ENCODE measurements at places on chromosomes 11 and 22.

GRCh38 chr11:8772571-8773519, 90.3 kb downstream of the RPL27A start:
- DNase-seq: no peak

GRCh38 chr11:83467837-83468236, 181.7 kb upstream of the CCDC90B start:
- DNase-seq: no peak

DNA sequence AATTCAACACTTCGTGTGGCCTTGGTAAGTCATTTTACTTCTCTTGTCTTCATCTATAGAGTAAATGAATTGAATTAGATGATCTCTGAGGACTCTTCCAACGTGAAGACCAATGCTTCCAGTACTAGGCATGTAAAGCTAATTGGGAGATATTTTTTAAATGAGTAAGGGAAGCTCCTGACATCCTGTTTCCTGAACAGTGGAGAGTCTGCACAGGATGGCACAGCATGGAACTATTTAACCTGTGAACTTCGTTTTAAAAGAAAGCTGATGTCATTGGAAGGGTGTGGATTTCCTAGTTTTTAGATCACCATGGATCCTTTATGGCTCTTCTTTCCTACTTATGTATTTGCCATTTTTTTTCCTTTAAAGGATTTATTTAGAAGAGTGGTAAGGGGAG, 48.4 kb upstream of the HSD17B12 start:
- DNase-seq: no peak

DNA sequence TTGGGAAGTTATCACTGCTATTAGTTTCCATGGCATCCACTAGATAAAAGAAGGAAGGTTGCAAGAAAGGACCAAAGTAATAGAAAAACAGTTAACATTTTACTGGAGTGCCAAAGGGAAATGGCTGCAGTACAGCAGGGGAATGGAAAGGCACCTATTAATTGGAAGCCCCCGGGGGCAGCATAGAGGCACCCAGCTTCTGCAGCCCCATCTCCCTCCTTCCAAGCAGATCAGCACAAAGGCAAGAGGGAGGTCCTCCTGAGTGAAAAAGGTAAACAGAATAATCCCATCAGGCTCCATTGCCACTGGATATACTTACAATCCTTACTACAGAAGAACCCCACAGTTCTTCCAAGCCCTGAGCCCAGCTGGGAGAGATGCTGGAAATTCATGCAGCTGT, 887.1 kb downstream of the DLG2 start:
- no peak for DNase-seq

DNA sequence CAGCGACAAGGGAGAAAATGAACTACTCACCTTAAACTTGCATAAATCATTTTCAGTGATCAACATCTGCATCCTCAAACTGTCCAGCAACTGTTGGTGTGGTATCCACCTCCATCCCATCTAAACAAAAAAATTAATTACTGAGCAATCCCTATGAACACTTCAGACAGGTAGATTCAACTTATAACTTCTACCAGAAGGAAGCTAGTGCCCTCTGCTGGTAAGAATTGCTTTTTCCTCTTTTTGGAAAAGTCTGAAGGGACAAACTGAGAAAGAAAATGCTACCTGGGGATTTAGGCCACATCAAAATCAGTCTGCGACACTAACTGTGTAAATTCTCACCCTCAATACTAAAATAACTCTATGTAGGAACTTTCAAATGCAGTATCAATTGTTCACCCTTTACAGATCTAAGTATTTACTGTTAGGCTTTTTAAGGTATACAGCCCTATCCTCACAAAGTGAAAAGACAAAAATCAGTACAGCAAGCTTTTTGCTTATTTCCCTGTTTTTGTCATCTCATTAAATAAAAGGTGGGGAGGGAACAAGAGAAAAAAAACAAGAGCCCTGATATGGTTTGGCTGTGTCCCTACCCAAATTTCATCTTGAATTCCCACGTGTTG, 17.9 kb downstream of the CLNS1A start:
- peak; percentile 35 for DNase-seq

GRCh38 chr11:30257058-30257457, 26.2 kb downstream of the FSHB start:
- no peak for DNase-seq

DNA sequence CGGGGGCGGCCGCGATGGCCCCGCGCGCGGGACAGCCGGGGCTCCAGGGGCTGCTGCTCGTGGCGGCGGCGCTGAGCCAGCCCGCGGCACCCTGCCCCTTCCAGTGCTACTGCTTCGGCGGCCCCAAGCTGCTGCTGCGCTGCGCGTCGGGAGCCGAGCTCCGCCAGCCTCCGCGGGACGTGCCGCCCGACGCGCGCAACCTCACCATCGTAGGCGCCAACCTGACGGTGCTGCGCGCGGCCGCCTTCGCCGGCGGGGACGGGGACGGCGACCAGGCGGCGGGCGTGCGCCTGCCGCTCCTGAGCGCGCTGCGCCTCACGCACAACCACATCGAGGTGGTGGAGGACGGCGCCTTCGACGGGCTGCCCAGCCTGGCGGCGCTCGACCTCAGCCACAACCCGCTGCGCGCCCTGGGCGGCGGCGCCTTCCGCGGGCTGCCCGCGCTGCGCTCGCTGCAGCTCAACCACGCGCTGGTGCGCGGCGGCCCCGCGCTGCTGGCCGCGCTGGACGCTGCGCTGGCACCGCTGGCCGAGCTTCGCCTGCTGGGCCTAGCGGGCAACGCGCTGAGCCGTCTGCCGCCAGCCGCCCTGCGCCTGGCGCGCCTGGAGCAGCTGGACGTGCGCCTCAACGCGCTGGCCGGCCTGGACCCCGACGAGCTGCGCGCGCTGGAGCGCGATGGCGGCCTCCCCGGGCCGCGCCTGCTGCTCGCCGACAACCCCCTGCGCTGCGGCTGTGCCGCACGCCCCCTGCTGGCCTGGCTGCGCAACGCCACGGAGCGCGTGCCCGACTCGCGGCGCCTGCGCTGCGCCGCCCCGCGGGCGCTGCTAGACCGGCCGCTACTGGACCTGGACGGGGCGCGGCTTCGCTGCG, 697 bp downstream of the TPBGL start:
- DNase-seq: peak; percentile 80

DNA sequence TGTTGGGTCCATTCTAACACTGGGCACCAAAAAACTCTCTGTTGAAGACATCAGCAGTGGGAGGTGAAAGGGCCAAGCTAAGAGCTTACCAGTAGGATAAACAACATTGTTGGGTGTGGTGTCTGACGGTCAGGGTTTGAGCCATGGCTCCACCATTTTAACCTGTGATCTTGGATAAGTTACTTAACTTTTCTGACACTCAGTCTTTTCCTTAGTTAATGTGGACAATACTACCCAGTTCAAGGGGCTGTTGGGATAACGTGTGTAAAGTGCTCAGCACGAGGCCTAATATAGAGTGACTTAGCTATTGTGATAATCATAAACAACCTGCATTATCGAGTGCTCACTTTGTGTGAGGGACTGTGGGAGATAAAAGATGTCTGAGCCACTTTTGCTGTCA, 6.1 kb downstream of the UCP3 start:
- DNase-seq: no peak

- DNase-seq: no peak
Observed at GRCh38 chr11:130637566-130637965, 189.1 kb downstream of the ADAMTS15 start.

- DNase-seq: no peak
Observed at GRCh38 chr22:39478441-39478850, 21.6 kb downstream of the MGAT3 start.

- no peak for DNase-seq
Observed at GRCh38 chr22:41659941-41660340, 28.7 kb downstream of the SNU13 start.

DNA sequence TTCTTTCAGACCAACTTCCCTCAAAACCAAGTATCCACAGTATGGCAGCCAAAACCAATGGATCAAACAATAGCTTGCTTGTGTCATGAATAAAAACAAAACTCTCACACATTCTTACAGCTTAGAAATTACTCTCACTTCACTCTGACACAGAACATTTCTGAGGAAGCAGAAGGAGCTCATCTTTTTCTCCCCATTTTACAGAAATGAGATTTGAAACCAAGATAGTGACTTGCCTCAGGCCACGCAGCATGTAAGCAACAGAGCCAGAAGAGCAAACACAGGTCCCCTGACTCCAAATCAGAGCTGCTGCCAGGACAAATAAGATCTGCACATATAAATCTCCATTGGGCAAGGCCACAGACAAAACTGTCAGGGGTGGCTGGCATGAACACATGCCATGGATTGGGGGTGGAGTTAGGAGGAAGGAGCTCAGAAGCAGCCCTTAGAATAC, 64.8 kb downstream of the RAB30 start:
- DNase-seq: no peak

DNA sequence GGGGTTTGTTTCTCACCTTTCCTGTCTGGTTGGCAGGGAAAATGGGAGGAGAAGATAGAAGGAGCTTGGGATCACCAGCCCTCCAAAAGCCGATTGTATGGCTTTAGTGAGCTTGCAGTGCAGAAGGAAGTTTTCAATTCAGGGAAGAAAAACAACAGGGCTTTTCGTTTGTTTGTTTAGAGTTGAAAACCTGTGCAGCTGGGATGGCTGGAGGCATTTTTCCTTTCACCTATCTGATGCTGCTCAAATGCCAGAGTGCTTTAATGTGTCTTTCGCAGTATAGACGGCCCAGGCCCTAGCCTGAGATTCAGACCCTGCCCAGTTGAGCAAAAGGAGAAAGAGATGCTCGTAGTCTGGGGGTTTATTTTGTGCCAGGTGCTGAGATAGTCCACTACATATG, 87.9 kb downstream of the INSC start:
- no peak for DNase-seq

DNA sequence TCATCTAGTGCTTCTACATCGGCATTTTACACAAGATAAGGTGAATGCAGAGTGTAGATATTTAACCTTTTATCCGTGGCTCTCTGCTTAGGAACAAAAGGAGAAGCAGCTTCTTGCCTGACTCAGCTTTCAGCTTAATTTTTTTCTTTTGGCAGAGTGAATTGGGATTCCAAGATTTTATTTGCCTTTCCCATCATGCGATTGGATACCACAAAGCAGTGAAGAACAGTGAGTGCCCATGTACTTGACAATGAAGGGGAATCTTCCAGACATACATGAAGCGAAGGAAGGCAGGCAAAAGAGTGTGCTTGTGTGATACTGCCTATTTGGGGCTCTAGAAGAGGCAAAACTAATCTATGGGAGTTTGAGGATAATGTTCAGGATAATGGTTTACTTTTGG, 17.0 kb upstream of the CHKA start:
- no peak for DNase-seq

DNA sequence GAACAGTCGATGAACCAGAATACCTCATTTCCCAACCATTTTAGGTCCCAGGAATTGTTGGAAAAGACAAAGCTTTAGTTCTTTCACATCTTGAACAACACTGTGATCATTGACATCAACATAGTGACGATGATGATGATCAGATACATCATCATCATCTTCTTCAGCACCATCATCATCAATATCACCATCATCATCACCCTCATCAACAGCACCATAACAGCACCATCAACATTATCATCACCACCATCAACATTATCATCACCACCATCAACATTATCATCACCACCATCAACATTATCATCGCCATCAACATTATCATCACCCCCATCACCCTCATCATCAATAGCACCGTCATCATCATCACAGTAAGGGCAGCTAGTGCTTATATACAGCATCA, 8.8 kb downstream of the SCUBE1 start:
- no peak for DNase-seq

DNA sequence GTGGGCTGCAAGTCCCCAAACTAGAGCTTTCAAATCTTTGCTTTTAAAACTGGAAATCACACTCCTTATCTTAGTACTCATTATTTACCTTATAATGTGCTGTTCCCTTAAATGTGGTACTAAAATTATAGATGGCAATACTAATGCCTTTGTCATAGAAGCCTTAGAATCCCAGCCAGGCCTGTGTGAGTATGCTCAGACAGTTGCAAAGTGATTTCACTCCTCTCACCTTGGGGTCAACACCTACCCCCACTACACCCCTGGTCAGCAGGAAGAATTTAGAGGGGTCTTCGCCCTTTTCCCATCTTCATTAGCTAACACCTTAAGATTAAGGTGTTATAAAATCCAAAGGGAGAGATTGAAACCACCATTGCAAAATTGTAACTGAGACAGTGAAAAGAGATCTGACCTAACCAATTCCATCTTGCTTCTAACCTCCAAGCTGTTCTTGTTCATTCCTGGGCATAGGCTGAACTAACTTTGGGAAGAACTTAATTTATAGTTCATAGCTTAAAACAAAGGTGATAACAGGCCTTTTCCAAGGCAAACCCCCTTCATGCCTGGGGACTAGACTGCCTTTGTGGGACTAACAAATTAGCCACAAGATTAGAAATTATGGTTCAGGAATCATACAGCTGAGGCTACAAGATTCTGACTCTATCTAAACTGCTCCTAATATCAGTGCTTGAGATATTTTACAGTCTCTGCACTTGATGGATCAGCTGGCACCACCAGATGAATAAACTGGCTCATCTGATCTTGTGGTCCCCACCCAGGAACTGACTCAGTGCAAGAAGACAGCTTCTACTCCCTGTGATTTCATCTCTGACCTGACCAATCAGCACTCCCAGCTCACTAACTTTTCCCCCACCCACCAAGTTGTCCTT, 10.4 kb upstream of the MRPL17 start:
- DNase-seq: peak; percentile 39

DNA sequence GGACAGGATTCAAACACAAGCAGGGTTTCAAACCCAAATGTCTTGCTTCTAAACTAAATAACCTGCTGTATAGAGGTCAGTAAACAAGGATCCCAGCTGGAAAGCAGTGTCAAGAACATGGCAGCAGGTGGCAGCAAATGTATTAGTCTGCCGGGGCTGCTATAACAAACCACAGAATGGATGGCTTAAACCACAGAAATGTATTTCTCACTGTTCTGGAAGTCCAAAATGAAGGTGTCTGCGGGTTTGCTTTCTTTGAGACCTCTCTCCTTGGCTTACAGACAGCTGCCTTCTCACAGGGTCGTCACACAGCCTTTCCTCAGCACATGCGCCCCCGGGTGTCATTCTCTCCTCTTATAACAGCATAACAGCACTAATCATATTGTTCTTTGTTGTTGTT, 65.1 kb upstream of the LRRC55 start:
- DNase-seq: no peak

GRCh38 chr11:120611581-120611980, 100.0 kb downstream of the GRIK4 start:
- DNase-seq: no peak

DNA sequence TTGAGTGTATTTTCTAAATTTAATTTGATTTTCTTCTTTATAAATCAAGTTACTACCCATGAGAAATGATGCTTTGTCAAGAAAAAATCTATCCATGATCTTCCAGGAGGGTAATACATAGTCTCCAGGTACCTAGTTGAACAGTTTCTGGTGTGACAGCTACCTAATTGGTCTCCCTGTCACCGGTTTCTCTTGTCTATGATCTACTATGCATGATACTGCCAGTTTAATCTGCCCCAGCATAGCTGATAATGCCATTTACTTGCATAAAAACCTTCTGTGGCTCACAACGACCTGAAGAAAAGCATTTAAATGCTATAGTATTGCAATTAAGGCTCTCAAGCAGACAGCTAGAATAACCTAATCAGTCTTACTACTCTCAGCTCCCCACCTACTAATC, 349.5 kb downstream of the DLG2 start:
- DNase-seq: no peak

Data from effector CD4-positive, alpha-beta T cell (primary cell).